Stimulated activated CD8-positive, alpha-beta memory T cell treated with anti-CD3 and anti-CD28 coated beads, Interleukin-12 subunit alpha, Interleukin-12 subunit beta, amount 100 ng/mL, for 1 hour (primary cell): ENCODE measurements at places on chromosomes 3 and 15.

DNA sequence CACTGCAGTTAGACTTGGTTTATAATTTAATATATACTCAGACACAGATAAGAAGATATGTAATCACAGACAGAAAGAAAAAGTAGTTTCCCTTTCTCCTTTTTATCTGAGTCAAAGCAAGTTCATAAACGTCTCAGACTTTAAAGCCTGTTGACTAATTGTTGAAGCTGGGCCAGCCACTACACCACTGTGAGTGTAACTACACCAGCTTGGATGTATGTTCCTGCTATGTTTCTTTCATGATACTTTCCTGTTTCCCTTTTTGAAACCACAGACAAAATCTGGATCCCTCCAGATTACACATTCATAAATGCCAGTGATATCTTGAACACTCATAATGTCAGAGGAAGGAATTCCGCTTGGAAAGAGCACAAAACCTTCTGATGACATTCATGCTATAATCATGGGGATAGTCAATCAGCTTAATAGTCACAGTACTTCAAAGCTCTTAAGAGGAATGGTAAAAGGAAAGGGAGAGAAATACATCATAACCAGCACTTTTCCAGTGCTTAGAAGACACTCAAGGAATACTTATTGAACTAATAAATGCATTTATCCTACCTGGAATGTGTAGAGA is 32.0 kb downstream of the KCNMB2 start:
- no peak for DNase-seq

- no peak for DNase-seq
These were observed 233.3 kb downstream of the RBMS3 start for GRCh38 chr3:29514170-29514569.

DNA sequence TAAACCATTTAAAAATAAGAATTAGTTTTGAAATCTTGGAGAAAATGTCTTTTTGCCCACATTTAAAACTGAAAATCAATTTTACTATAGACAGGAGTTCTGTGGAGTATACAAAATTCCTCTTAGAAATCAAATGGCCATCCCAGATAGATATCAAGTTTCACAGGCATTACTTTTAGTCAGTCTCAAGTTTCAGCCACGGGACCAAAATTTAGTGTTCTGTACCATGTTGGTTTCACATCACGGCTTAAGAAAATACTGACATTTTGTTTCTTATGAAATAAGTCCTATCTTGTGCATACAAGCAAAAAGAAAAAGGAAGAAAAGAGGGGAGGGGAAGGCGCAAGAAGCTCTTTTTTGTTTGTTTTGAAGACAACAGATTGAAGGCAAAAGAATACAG is 45.7 kb downstream of the EIF2AK4 start:
- DNase-seq: no peak

DNA sequence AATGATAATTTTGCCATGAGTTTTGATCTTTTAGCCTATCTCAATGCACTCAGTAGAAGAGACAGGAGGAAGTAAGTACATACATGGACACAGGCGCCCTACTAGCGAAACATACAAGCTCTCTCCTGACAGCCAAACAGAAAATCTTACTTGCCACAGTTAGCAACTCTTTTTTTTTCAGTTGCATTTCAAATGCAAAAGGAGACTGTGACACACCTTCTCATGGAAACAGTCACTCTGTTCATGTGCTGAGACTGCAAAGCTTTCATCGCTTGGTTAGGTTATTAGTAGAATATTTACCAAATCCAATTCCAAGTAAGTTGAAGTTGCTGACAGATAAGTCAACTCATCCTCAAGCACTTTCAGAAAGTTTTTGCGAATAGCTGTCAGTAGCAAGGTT is 223.3 kb downstream of the FOXP1 start:
- DNase-seq: no peak

GRCh38 chr3:61236556-61236955 is 14.7 kb downstream of the FHIT start:
- DNase-seq: no peak

DNA sequence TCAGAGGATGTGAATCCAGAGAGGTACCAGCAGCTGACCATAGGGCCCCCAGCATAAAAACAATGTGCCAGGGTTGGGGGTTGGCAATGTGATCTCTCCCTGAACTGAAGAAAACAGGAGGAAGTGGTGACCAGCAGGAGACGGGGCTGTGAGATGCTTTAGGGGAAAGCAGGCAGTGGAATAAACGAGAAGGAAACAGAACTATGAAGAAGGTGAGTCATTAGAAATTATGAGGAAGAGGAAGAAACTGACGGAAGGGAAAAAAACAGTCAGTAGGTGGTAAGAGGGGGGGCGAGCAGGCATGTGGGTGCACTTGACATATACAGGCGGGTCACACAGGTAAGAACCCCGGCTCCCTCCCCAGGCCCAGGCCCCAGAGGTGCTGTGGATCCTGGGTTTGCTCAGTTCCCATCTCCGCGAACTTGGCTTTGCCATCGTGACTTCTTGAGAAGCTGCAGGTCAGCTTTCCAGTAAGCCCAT is 42.2 kb upstream of the B3GNT5 start:
- no peak for DNase-seq

DNA sequence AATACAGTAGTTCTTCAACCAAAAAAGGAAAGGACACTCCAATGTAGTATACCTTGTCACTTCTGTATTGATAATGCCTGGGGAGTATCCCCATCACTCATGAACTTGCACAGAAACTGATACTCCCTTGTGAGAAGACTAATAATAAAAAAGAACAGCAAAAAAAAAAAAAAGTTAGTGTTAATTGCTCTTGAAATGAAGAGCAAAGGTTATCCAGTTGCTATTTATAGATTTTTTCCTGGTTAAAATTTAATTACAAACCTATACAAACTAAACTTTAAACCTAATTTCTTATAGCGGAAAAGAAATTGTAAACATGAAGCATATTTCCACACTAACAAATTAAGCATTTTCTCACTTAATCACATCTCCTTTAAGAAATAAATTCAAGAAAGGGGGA is 6.7 kb downstream of the PLOD2 start:
- DNase-seq: no peak

- no peak for DNase-seq
These were observed 2.4 kb downstream of the RPL39L start for GRCh38 chr3:187136936-187137335.

DNA sequence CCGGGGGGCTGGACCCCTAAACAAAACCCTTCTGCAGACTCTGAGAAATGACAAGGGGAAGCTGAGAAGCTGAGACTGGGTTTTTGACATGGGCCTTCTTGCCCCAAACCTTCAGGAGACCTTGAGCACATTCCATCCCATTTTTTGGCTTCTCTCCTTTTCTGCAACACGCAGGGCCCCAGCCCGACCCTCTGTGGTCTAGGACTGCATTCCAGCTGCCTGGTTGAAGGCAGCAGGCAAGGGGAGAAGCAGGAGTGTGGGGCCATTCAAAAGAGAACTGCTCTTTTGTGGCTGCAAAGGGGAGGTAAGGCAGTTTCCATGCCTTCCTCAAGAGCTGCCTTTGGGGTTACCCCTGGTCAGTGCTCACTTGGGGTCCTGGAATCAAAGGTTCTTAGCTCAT is 263.0 kb downstream of the TLE3 start:
- no peak for DNase-seq

DNA sequence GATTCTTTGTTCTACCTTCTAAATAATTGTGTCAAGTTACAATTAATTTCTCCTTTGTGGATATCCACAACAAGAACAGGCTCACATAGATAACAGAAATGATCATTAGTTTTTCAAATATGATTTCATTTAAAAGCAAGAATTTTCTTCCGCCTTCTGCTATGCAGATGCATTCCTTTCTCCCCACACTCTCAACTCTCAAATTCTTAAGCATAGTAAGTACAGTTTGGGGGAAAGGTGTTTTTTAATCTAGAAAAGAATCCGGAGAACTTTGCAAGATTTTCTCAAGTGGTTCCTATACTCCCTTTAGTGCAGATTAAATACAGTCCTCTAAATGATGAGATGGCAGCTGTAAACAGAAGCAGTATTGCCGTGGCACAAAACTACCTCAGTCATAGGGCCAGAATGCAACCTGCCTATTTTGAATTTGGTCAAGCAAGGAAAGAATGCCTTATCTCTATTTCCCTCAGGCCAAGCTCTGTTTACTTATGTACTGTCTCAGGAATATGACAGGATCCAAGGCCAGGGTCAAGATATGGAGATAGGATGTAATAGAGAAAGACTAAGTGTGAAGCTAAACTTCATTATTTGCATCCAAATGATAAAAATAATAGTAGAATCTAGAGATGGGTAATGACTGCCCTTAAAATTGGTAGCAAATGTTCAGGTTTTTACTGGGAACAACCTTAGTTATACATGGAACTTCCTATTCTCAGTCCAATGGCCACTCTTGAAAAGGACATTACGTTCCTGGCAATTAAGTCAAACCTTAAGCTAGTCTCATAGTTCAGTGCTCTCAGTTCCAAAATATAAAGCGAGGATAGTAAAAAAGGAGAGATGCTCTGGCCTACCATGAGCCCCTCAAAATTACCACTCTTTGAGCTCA is 77.3 kb upstream of the PHLDB2 start:
- DNase-seq: no peak

DNA sequence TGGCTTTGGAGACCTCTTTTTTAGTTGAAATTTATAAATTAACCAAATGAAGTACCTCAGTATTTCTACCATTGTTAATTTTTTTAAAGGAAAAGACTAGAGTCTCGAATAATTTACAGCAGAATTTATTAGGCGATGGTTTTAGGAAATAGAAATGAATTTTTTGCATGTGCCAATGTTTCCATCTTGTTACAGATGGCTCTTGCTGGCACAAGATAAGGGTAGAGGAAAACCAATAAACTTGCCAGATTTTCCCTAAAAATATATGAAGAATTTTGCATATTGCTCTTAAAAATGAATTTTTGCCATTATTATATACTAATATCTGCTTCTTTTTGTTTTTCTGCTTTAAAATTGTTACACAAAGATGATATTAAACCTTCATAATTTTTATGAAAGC is 380.7 kb downstream of the NLGN1 start:
- no peak for DNase-seq

GRCh38 chr3:5717254-5717653 is 529.7 kb downstream of the EDEM1 start:
- no peak for DNase-seq

DNA sequence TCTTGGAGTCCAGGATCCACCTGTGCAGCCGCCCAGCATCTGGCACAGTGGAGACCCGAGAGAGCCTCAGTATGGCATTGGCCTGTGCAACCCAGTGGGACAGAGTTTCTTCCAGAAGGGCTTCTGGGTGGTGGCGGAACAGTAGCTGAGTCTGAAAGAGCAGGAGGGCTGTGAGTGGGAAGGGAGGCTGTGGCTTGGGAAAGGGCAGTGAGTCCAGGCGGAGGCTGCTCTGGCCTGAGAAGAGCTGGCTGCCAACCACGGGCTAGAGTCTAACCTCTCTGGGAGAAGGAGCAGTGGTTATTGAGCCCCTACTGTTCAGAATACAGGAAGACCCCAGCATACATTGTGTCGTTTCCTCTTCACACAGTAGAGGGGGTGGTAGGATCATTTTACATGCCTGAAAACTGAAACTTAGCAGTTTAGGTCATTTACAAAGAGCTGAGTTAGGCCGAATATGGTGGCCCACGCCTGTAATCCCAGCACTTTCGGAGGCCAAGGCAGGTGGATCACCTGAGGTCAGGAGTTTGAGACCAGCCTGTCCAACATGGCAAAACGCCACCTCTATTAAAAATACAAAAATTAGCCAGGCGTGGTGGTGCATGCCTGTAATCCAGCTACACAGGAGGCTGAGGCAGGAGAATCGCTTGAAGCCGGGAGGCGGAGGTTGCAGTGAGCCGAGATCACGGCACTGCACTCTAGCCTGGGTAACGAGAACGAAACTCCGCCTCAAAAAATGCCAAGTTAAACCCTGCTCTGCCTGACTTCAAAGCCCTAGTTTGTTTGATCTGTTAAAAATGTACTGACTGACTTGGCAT is 3.2 kb downstream of the AEN start:
- no peak for DNase-seq

GRCh38 chr3:123660141-123660675 is 75.4 kb upstream of the HACD2 start:
- DNase-seq: no peak

GRCh38 chr15:71612397-71612722 is 198.0 kb upstream of the NR2E3 start:
- no peak for DNase-seq

DNA sequence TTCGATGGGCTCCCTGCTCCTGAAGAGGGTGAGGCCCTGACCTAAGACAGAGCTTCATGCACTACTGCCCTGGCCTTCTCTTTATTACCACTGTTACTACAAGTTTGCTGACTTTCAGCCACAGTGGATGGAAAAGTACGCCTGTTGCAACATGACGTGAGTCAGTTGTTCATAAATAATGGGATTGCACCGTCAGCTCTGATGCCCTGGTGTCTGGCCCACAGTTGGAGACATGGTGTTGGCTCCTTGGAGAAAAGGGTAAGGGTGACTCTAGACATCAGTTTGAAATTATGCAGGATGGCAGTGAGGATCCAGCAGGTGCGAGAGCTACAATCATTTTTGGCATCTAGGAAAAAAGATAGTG is 5.5 kb downstream of the PAQR5 start:
- DNase-seq: no peak

DNA sequence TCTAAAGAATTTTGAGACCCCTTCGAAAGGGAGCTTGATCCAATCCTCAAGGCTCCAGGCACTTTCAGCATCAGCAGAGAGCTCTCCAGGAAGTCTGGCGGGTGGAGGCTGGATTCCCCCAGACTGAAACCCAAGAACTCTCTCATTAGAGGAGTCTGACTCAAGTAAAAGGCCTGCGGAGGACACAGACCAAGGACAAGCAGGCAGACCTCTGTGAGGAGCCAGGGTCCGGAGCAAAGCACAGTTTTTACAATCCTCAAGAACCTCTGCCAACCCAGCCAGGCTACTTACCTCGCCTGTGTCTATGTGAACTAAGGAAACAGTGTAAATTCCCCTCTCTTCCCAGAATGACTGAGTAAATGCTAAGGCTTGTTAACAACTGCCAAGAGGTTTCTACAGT is 86.2 kb downstream of the FBN1 start:
- no peak for DNase-seq

GRCh38 chr3:62406945-62407344 is 33.6 kb upstream of the FEZF2 start:
- no peak for DNase-seq

DNA sequence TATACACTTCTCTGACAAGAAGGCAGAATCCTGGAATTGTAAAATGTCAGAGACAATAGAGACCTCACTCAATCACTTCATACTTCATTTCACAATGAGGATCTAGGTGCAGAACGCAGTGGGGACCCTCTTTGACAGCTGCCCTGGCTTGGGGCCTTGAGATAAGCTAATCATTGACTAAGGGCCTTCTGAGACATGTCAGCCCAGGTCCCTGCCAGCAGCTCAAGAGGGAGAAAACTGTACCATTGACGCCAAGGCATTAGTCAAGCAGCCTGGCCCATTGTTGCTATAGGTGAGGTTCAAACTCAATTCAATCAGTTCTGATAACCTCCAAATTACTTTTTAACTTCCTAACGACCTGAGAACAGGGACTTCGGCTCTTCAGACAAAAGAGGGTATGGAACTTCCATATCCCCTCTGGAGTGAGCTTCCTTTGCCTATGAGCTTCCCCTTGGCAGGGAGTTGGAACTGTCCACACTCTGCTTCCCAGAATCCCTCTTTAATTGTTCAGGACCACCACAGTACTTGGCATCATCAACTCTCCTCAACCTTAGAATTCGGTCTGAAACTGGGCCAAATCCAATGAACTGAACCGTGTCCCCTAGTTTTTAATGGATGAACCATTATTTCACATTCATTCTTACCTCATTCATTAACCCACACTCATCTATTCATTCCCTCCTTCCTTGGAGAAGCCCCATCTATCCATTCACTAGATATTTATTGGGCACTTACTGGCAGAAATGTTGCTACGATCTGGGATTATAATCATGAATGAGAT is 1.5 kb upstream of the CYP8B1 start:
- no peak for DNase-seq

- no peak for DNase-seq
These were observed 478.2 kb downstream of the UNC13C start for GRCh38 chr15:54456413-54456812.

- peak; percentile 70 for DNase-seq
These were observed at the start of gene MAP2K5 for GRCh38 chr15:67542420-67543347. Gene MAP2K5 (plus strand): TSS chr15:67542703. CDS start chr15:67543336, 633 bp downstream.
